ENCODE measurements at places on chromosomes 4 and X.

DNA sequence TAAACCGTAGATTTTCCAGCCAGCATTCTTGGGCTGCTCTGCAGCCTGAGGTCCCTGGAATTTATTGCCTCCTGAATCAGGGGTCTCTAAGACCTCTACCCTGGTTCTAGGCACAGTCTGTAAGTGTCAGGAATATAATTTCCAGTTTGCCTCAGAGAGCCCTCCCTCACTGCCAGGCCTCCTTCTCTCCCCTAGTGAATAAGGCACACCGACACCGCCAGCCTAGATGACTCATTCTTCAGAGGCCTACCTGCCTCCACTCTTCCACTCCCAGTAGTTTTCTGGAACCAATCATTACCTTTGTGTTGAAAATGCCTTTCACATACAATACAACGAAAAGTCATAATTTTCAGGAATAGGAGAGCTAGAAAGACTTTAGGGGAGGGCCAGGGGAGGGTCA is 50.3 kb upstream of the ARHGEF9 start:
- no peak for DNase-seq

- DNase-seq = no peak
Observed at GRCh38 chrX:30864383-30864785, 24.7 kb downstream of the TAB3 start.

DNA sequence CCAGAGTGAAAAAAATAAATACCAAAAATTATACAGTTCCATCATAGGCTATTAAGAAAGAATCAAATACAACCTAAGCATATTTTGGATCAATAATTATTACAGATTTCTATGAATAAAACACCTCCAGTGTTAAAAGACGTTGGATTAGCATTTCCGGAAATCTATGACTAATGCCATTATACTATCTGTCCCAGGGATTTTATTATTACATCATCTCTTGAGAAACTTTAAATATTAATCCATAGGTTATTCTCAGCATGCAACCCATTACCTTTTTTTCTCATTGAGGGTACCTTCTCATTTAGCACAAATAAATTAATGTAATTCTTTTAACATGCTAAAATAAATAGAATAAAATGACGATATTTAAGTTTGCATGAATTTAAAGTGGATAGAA is 44.6 kb downstream of the CXorf58 start:
- DNase-seq = no peak

DNA sequence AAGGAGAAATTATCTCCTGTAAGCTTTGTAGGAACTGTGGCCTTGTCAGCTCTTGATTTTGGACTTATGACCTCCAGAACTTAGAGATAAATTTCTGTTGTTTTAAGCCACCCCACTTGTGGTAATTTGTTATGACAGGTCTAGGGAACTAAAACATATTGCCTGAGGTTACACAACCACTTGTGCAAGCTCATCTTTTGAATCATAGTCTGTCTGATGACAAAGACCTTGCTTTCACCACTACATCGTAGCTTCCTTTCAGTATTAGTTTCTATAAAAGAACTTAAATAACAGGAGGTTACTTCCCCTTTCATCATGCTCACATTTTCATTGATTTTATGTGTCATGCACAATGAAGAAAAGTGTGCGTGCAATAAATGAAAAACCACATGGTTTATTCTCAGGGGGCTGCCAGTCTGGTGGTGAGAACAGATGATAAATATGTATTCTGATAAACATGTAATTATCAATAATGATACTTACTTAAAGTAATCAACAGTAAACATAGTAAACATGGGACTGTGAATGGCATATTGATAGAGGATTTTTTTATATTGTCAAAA is 690.0 kb upstream of the HS3ST1 start:
- DNase-seq = no peak

- no peak for DNase-seq
Observed at GRCh38 chr4:8297691-8298485, 28.3 kb downstream of the HTRA3 start.

DNA sequence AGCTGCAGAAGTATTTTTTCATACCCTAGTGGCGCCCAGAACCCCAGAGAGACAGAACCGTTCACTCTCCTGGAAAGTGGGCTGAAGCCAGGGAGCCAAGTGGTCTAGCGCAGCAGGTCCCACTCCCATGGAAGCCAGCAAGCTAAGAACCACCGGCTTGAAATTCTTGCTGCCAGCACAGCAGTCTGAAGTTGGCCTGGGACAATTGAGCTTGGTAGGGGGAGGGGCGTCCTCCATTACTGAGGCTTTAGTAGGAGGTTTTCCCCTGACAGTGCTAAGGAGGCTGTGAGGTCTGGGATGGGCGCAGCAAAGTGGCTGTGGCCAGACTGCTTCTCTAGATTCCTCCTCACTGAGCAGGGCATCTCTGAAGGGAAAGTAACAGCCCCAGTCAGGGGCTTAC is 84.5 kb upstream of the ATXN3L start:
- no peak for DNase-seq

GRCh38 chr4:151783867-151784266 is 23.1 kb upstream of the GATB start:
- DNase-seq = no peak

DNA sequence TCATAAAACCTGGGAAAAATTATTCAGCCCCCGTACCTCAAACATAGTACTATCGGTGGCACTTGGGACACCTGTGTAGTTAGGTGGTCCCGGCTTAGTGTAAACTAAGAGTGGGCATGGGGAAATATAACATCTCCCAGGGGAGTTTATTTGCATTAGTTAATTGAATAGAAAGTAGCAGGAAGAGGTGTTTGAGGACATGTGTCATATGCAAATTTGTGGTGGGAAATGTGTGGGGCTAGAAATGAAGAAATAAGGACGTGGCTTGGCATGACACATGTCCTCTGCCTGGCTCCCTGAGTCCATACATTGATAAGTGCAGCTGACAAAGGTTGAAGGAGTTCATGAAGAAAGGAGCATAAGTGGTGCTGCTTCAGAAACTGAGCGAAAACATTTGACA is 483.6 kb downstream of the SH2D1A start:
- DNase-seq = no peak

DNA sequence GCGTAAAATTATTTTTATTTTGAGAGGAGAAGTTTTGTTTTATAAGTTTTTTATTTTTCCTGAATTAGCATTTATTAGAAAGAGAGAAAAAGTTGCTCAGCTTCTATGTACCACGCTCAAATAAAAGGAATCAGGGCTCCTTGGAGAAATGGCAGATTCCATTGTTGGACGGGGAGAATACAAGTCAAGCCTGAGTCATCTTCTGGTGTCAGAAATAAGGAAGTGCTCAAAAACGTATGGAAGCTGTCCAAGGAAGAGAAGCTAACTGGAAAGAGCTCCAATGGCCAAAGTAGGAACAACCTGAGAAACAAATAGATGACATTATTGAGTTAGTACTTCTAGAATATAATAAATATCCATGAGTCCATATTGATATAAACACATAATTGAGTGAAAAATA is 89.3 kb upstream of the NEIL3 start:
- DNase-seq = no peak

DNA sequence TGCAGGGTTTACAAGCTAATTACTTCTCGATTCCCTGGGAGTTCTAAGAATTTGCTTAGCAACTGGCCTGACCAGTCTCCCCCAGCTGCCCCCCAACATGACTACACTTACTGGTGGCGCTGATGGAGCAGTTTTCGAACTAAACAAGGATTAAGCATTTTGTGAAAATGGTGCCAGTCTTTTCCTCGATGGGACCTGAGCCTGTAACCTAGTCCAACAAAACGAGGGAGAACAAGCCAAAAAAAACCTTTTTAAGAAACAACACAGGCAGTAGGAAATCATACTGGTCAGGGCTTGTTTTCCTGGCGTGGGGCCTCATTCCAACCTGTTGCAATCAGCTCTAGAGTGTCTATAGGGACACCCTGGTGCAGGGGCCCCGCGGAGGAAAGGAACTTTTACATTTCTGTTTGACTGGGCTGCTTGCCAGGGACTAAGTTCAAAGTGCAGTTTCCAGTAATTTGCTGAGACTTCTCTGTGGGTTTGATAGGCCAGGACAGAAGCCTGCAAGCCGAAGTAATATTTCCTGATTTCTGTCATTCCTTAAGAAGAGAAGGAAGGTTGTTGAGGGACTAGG is 158.7 kb downstream of the SPRY1 start:
- no peak for DNase-seq

DNA sequence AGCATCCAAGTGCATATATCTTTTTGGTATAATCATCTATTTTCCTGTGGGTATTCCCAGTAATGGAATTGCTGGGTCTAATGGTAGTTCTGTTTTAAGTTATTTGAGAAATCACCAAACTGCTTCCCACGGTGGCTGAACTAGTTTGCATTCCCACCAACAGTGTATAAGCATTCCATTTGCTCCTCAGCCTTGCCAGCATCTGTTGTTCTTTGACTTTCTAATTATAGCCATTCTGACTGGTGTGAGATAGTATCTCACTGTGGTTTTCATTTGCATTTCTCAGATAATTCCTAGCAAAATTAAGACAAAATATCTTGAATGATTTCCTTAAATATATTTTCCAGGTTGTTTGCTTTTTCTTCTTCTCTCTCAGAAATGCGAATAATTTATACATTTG is 341.1 kb downstream of the GBA3 start:
- no peak for DNase-seq

DNA sequence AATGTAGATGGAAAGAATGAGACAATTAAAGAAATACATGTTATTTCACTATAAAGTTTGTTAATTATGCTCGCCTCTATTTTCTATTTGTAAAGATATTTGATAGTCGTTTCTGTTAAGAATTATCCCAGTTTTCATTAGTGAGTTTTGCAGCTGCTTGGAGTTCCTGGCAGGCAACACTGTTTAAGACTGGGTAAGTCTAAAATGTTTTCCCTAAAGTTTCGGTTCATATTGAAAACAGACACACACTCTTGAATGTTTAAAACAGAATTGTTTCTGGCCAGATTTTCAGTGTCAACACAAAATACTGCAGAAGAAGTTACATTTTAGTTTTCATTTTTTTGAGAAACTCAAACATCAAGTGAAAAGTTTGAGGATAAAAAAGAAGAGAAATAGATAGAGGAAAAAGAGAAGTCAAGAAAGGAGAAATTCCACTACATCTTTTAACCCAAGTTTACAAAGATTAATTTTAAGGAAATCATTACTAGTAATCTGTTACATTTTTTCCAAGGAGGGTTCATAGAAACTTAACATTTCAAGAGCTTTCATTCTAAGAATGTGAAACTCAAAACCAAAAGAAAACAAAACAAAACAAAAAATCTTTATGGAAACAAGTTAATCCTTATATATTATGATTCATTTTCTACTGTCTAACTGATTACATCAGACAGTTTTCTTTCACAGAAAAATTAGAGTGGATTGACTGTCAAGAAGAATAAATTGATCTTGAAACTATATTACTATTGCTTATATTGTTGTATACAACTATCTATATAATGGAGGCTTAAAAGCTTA is 305.5 kb downstream of the FAT4 start:
- DNase-seq = no peak

- DNase-seq = no peak
Observed at GRCh38 chr4:39106011-39106410, 44.0 kb downstream of the KLHL5 start.

DNA sequence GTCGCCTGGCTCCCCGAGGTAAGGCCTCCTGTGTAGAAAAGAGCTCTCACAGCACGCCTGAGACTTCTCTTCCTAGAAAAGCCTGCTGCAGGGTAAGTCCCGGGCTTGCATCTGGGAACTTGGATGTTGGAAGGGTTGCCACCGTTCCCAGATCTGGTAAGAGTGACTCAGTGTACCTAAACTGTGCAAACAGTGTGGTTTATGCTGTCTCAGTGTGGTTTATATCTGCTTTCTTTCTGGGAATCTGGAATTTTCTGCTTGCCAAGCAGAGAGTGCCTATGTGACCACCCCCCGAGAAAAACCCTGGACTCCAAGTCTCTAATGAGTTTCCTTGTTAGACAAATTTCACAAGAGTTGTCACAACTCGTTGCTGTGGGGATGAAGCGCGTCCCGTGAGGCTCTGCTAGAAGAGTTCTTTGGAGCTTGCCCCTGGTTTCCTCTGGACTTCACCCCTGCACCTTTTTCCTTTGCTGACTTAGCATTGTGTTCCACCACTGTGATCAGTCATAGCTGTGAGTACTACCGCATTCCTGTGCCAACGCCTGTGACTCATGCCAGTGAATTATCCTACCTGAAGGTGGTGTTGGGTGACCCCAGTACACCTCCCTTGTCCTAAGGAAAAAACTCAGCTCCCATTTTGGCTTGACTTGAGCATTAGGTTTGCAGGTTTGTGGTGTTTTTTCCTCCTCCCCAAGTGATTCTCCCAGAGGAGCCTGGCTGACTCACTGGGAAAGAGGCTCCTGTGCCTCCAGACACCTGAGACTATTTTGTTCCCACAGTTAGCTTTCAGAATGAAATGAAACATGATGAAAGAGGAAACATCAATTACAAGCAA is 14.5 kb downstream of the SLC2A9 start:
- no peak for DNase-seq

- no peak for DNase-seq
Observed at GRCh38 chr4:3236326-3236878, 12.6 kb upstream of the MSANTD1 start.

DNA sequence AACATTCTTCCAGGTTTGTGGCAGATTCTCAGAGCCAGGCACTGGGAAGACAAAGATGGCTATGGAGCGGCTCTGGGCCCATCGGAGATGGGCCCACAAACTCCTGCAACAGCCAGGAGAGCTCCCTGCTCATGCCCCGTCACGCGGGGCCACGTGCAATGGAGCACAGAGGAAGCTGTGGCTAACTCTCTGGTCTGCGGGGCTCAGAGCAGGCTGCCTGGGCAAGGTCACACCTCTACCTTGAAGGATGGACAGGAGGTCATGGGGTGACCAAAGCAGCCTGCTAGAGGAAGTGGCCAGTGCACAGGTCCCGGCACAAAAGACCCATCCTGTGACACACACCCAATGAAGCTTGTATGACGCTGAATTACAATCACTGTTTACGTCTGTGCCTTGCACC is 45.2 kb downstream of the C4orf50 start:
- DNase-seq = no peak

GRCh38 chr4:147731580-147732517 is at the start of gene ARHGAP10:
TSS of gene ARHGAP10 (plus strand) at chr4:147732088. CDS start at chr4:147732302, 214 bp downstream.
- DNase-seq = peak; percentile 27

GRCh38 chr4:13525606-13526281 is 18.6 kb downstream of the NKX3-2 start:
- DNase-seq = no peak

DNA sequence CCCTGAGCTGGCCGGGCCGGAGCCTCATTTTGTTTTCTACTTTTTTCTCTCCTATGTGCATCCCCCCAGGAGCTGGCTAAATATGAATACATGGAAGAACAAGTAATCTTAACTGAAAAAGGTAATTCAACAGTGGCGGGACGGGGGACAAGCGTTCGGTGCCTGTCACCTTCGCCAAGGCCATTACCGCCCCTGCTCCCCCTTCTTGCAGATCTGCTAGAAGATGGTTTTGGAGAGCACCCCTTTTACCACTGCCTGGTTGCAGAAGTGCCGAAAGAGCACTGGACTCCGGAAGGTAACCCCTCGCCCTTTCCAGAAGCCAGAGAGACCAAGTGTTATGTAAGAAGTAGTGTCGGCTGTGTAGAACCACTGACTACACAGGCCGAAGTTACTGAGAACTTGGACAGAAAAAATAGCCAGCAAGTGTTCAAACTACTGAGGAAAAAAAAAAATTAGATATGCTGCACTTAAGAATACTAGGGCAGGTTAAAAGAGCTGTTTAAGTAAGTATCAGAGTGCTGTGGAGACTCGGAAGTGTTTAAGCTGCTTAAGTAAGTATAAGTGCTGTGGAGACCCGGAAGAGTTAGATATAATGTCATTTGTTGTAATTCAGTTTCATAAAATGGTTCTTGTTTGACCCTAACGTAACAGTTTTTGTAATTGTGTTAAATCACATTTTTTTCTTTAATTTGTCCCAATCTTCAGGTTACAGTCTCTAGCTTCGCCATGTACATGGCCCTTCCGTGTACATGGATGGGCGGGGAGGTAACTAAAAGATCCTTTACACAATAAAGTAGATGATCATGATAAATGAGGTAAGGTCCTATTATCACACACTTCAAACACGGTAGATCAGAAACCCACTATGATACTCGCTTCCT is 856 bp downstream of the SAT1 start:
- DNase-seq = no peak
